Lower leg skin (tissue), 4 donors: ENCODE measurements at places on chromosomes 4 and X. TPM values are rescaled to one million over a fixed set of nuclear protein-coding genes. Genes with fewer than 3 reads are reported as not detected.

GRCh38 chr4:87566276-87566675, 37.1 kb upstream of the SPARCL1 start:
- no peak for DNase-seq

- no peak for DNase-seq
Measured at GRCh38 chrX:8289523-8289922, 118.5 kb upstream of the VCX2 start.

DNA sequence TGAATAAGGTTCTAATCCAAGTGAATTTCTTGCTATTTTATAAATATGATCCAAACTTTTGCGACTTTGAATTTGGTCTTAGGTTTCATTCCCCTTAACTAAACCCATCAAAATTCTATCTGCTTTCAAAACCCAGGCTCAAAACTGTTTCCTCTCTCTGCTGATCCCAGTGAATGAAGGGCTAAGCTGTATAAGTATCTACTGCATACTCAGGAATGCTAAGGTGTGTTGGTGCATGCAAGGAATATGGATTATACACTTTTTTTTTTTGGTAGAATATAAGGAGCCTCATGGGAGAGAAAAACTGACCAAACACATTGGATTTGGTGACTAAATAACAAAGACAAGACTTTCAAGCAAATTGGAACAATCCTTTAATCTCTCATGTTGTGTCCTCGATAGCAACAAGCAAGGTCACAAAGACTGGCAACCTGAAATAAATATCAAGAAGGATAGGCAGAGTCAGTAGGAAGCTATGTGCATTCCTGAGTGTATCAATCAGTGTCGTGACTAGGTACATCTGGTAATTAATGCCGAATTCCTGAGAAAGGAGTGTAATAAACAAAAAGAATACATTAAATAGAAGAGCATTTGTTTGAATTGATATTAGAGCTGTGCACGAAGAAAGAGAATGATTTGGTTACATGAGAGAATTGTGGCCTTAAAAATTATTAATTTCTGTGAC, 74.3 kb upstream of the KCTD8 start:
- no peak for DNase-seq

The FAM47E gene
- 1.3 TPM for total RNA-seq

DNA sequence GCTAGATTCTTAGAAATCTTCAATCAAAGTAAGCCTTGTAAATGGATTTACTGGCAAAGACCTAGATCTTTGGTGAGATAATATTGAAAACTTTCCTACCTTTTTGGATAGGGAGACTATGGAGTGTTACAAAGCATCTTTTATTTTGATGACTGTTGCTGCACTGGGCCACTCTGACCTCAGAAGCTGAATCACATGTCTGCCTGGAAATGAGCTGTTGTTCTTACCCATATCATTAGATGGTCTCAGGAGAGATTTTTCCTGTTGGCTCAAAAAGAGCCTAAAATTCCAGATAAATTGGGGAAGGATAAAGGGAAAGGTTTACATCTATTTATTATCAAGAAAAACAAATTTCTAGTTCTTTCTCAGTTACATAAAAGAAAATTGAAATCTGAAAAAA, 127.5 kb upstream of the BMP3 start:
- DNase-seq, result no peak

DNA sequence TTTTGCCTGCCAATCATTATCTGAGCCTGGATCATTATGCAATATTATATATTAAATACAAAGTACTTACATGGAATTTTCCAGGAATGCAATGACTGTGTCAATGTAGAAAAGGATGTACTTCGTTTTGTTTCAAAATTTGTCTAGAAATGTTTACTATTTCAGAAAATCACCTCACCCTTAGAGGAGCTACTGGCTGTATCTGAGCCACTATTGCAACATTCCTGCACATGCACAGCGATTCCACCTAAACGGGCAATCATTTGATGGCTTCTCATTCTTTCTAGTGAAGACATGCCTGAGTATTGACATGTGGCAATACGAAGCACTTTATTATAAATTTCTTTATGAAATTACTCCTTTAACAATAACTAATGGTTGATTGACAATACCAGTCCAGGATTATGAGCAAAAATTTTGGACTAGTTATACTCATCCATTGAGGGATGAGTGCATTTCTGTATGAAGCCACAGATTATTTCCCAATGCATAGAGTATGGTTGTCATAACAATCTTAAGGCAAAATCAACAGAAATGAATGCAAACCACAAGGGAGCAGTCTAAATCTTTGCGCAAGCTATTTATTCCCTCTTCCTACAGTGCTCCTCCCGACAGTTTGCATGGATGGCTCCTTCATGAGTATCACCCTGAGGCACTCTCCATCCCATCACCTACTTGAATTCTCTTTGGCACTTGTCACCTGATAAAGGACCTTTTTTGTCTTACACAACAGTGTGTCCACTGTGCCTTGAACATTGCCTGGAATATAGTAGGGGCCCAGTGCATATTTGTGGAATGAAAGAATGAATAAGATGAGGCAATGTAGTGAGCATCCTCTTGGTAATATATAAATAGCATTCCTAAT, 35.8 kb upstream of the MMAA start:
- DNase-seq, result no peak

- DNase-seq, result no peak
Measured at GRCh38 chrX:31555506-31555905, 483.7 kb upstream of the FTHL17 start.

DNA sequence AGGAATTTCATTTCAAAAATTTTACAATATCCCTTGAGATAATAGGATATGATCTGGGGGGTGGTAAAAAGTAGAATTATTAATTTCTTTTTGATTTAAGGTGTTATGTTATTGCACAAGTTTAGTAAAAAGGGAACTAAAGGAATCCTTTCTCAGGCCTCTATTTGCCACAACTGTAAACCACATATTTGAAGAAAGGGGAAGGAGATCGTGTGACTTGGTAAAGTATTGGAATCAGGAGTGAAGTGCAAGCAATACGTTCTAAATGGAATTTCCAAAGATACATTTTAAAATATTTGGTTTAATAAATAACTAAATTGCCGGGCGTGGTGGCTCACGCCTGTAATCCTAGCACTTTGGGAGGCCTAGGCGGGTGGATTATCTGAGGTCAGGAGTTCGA, 35.3 kb upstream of the SCRG1 start:
- DNase-seq, result no peak

The CACNA1F gene
- not detected for total RNA-seq

DNA sequence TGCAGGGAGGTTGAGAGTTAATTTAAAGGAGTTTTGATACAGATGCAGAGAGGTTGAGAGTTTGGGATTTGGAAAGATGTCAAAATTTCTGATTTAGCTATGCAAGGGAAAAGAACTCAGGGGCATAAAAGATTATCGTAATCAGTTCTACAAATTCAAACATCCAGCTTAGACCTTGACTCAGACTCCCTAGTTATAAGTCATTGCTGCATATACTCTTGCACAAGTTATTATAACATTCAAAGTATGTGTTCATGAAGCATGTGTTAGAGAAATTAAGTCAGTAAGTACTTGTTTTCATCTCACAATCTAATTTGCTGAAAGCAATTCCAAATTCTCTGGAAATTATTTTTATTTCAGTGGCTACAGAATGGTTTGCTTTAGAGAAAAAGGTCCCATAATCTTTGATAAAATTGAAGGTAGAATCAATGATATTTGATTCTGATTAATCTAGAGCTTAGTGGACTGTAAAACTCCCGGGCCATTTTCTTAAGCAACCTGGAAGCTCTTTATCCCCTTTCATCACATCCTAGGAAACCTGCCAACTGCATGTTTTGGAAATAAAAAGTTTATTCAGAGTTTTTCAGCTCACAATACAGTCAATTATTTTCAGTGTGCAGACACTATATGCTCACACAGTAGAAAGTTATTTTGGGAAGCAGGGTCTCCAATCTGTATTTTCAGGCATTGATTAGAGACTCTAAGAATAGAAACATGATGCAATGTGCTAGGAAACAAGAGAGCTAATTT, 132.9 kb upstream of the SPANXC start:
- DNase-seq, result no peak

- no peak for DNase-seq
Measured at GRCh38 chrX:73863268-73863667, 300.3 kb downstream of the CHIC1 start.

DNA sequence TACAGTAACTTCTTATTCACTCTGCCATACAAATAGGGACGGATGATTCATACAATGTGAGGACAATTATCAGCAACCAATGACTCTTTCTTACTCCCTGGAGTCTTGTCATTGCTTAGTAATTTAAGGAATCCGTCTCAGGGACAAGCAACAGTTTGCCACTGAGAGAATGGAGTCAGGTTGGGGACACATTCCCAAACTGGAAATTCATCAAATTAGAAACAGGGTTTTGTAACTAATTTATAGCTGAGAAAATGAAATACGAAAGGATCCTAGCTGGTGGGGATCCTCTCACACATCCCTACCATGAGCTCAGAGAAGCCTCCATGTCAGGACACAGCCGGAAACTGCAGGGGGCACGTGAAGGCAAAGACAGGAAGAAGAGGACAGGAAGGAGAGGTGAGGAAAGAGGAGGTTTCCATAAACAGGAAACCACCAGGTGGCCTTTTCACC, 50.4 kb upstream of the KDR start:
- no peak for DNase-seq

DNA sequence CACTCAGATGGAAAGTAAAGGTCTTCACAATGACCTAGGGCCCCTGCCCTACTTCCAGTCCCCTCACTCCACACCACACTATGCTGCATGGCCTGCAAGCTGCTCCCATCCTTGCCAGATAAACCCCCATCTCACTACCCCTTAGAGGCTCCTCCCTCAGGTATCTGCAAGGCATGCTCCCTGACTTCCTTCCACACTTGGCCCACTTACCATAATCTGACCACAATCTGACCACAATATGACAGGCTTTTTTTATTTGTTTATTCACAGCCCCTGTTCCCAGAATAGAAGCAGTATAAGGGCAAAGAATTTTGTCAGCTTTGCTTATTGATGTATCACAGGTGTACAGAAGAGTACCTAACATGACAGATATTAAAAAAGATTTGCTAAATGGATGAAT, 124.7 kb downstream of the CAMK2D start:
- no peak for DNase-seq

DNA sequence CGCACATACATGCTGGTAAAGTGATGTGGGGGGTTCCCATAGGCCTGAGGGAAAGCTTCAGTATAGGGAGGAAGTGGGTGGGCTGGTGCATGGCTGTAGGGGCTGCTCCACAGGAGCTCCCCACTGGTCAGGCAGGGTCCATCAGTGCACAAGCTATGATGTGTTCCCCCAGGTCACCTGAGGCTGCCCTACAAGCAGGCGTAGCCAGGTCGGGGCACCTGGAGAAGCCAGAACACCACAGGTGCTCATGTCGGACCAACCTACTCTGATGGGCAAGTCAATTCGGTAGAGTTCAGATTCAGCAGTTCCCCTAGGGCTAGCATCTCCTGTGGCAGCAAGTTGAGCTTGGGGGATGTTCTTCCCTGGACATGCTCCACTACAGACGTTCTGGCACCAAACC, 103.3 kb upstream of the EPHA5 start:
- DNase-seq, result no peak

DNA sequence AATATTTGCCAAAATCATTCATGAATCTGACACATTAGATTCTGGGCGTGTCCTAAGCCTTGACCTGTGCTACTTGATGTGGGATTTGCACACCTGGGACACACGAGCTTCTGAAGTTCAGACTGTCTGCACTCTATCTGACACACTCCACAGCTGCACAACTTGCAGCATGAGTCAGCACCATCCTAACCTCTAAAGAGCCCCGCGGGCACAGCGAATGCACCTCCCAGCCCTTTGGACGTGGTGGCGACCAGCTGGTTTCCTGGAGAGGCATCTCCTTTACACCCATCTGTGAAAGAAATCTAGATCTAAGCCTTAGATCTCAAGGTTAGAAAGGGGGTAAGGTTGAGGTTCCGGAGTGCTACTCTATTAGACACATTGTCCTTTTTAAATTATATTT, 69.2 kb downstream of the SORBS2 start:
- no peak for DNase-seq

The ARHGAP4 gene
- 14.8 TPM for total RNA-seq

DNA sequence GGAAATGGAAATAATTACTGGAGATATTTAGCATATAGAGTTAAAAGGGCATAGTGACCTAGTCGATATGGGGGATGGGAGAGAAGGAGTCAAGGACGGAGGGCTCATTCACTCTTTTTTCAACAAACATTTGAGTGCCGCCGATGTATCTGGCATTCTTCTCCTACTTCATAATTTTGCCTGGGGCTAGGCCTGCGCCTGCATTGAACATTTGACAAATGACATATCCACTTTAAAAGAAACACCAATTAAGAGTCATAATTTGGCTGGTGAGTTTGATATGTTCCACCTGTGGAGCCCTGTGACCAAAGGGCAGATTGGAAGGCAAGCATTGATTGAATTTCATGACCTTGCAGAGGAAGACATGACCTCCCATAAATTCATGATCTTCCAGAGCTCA, 2.6 kb upstream of the GPC3 start:
- DNase-seq, result no peak

DNA sequence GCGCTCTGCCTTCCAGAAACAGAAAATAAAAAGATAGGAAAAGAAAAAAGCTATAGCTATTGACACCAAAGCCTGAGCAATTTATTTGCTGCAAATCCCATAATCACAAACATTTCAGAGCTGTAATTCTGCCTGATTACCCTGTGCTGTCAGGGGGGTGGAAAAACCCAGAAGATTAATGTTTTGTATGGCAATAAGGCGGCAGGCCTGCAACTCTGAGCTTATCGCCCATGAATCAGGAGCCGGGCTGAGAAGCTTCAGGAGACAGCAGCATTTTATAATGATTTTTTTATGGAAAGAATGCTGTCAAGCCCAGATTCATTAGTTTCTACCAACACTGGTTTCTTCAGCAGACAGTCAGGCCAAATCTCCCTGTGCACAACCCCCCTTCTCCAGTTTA, 82.6 kb upstream of the TMEM164 start:
- DNase-seq, result no peak

The SMIM20 gene
- total RNA-seq, result 17.4 TPM

GRCh38 chrX:24860140-24860539, 155.6 kb downstream of the ARX start:
- no peak for DNase-seq

DNA sequence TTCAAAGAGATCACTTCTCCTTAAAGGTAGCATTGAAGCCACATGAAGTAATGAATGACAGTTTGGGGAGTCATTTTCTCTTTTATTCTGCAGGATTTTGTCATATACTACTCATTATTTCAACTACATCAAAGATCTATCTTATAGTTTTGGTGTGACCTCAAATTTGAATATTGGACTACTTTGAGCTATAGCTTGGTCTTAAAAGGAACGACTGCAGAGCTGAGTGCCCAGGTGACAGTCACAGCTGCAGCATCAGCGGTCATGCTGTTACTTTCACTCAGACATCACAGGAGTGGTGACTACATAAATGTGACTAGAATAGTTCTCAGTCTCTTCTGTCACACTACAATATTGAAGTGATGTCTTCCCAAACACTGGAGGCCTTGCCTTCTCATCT, 10.7 kb upstream of the SPCS3 start:
- DNase-seq, result no peak
